ENCODE measurements at places on chromosomes 5 and 9. TPM values are rescaled to one million over a fixed set of nuclear protein-coding genes. Genes with fewer than 3 reads are reported as not detected.

Gene ZFAND5
- total RNA-seq = 152 TPM

Gene PRXL2C
- total RNA-seq = 12.5 TPM

Gene EQTN
- 0.22 TPM for total RNA-seq

Gene ARSI
- 9.4 TPM for total RNA-seq

Gene FAM221B
- total RNA-seq = not detected

Gene GGTA1
- not detected for total RNA-seq

Gene SIT1
- not detected for total RNA-seq

Gene IGFBPL1
- 48.3 TPM for total RNA-seq

Gene RNF145
- total RNA-seq = 73.0 TPM

Gene TMEM141
- total RNA-seq = 52.9 TPM

Gene IRGM
- total RNA-seq = not detected

Gene ANKRD18B
- 0.79 TPM for total RNA-seq

Gene ENHO
- total RNA-seq = not detected

Gene CDO1
- 0.54 TPM for total RNA-seq

Gene LCN1
- not detected for total RNA-seq

Gene FOXI1
- total RNA-seq = not detected

Gene MTMR12
- 12.4 TPM for total RNA-seq

Gene ADAMTS2
- 43.3 TPM for total RNA-seq

Gene SLC6A19
- not detected for total RNA-seq

Gene TMEM245
- 81.7 TPM for total RNA-seq

All from placental epithelial cell (primary cell).